A549 treated with DMSO at 1 μM for 4 hours (cell line): ENCODE measurements at places on chromosomes 1 and 21. TPM values are rescaled to one million over a fixed set of nuclear protein-coding genes. Genes with fewer than 3 reads are reported as not detected.

FNDC5 gene
- total RNA-seq = 0.38 to 0.75 TPM (median 0.53 TPM) in 5 replicates

LGR6 gene
- 0.40 to 0.75 TPM (median 0.61 TPM) in 5 replicates for total RNA-seq

PLK3 gene
- total RNA-seq = 14.9 to 20.3 TPM (median 16.0 TPM) in 5 replicates

ERRFI1 gene
- 47.5 to 60.7 TPM (median 59.6 TPM) in 5 replicates for total RNA-seq

MPZ gene
- total RNA-seq = 0.20 to 0.36 TPM (median 0.26 TPM) in 4 of 5 replicates, not detected in the other

PLPPR4 gene
- 0.02 TPM in 1 of 5 replicates, not detected in the others for total RNA-seq

STRIP1 gene
- total RNA-seq = 11.1 to 15.1 TPM (median 13.8 TPM) in 5 replicates

FAM72C gene
- 6.1 to 7.3 TPM (median 6.5 TPM) in 5 replicates for total RNA-seq

ETNK2 gene
- total RNA-seq = 3.2 to 3.9 TPM (median 3.5 TPM) in 5 replicates

PRR9 gene
- not detected in 5 replicates for total RNA-seq

LAMB3 gene
- total RNA-seq = 19.0 to 25.5 TPM (median 22.6 TPM) in 5 replicates

TLR5 gene
- total RNA-seq = 0.05 to 0.45 TPM (median 0.18 TPM) in 4 of 5 replicates, not detected in the other

KRTAP19-3 gene
- not detected in 5 replicates for total RNA-seq

LENEP gene
- not detected in 5 replicates for total RNA-seq

PRELP gene
- 0.02 TPM in 2 of 5 replicates, not detected in the others for total RNA-seq

IFNAR1 gene
- 17.1 to 21.0 TPM (median 19.7 TPM) in 5 replicates for total RNA-seq

BMP8A gene
- total RNA-seq = 0.23 TPM in 1 of 5 replicates, not detected in the others
